ENCODE measurements at places on chromosomes 16 and 17.

DNA sequence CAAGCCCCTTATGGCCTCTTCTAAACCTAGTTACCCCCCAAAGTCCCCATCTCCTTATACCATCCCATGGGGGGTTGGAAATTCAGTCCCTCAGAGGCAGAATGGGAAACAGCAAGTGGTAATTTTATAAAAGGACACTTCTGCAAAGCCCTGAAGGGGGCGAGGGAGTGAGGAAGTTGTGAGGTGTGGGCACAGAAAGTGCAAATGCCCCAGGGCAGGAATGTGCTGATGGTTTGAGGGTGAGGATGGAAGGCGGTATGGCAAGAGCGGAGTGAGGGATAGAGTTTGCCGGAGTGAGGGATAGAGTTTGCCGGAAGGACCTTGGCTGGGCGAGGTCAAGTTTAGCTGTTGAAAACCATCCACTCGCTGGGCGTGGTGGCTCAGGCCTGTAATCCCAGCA is 52.7 kb downstream of the HAPSTR1 start:
- DNase-seq, result no peak

- no peak for DNase-seq
Measured at GRCh38 chr16:30766206-30766932, 4.2 kb downstream of the RNF40 start.

DNA sequence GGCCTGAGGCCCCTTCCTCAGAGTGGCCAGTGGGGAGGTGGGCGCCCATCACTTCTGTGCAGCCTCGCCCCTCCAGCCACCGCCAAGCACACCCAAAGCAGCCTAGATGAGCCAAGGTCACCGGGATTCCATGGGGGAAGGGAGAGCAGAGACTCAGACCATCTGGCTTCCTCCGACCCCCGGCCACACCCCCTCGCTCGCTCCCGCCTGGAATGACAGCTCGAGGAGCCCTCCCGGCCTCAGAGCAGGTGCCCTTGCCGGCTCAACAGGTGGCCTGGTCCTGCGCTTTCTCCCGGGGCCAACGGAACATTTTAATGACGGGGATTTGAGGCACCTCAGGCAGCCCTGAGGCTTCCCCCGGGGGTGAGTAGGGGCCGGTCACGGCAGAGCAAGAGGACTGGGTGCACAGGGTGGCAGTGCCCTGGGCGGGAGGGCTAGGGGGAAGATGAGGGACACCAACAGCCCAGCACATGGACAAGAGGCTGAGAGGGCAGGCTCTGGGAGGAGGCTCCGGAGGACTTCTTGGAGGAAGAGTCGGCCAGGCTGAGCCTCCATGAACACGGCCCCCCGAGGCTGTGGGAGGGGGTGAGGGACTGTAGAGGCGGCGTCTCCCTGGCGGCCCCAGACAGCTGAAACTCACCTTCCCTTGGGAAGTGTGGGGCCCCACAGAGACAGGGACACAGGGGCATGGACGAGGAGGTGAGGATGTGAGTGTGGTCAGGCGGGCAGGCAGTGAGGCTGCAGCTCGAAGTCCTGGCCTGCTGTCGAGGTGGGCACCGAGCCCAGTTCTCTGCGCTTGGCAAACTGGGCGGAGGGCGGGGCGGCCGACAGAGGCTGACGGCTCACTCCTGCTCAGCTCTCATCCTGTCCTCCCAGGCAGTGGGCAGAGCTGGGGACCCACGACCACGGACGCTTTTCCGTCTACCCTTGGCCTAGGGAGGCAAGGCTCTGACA is 12.5 kb upstream of the C1QTNF8 start:
- DNase-seq, result peak; percentile 40

DNA sequence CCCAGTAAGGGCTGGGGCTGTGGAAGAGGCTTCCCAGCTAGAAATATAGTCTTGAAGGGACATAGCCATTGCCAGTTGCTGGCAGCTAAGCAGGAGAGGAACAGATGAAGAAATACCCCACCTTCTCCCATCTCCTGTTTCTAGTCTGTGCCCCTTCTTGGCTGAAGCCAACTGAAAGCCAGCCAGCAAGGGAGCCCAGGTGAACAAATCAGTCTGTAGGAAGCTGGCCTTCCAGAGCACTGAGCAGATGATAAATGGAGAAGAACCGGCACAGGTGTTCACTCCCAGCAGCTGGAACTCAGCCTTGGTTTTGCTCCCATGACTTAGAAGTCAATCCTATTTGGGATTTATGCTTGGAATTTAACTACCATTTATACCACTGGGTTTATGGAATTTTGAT is 69.2 kb upstream of the DHX40 start:
- DNase-seq, result no peak

GRCh38 chr16:23859713-23860269 is 24.0 kb downstream of the PRKCB start:
- no peak for DNase-seq

DNA sequence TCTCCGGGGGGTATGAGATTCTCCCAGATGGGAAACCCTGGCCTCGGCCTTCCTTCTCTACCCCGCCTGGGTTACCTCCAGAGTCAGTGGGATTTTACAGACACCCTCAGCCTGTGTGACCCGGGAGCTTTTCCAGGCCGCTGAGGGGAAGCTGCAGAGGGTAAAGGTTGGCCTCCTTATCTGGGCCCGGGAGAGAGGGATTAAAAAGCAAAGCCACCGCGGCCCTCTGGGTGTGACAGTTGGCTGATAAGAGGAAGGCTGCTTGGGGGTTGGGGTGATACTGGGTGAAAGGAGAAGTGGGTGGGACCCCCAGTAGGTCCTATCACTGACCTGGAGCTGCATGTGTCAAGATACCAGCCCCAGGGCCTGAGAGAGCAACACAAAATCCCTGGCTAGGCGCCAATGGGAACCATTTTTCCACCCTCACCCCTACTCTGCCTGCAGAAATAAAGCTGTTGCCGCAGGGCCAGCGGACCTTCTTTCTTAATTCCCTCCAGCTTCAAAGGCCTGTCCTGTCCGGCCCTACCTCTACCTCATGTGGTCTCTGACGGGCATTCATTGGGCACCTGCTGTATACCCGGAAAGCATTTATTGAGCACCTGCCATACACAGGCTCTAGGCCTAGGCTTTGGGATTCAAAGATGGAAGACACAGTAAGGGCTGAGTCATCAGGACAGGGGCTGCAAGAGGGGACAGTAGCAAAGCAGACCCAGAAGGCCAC is 77.6 kb upstream of the GSE1 start:
- DNase-seq, result no peak

DNA sequence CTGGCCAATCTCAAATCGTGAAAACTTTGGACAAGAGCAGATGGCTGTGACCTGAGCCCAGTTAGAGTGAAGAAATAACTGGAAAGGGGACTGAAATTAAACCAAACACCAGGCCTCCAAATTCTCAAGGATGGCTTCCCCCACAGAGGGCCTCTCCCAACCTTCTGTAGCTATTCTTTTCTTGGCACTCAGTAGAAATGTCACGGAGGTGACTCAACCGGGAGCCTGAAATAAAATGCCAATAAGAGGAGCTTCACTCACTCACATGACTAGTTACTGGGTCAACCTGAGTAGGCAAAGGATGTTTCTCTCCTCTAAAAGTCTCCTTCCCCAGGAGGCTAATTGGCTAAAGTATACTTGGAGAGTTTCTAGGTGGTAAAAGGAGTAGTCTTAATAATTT is 230.7 kb downstream of the MAF start:
- DNase-seq, result no peak

- no peak for DNase-seq
Measured at GRCh38 chr16:2775765-2776499, 1.1 kb downstream of the ELOB start.

DNA sequence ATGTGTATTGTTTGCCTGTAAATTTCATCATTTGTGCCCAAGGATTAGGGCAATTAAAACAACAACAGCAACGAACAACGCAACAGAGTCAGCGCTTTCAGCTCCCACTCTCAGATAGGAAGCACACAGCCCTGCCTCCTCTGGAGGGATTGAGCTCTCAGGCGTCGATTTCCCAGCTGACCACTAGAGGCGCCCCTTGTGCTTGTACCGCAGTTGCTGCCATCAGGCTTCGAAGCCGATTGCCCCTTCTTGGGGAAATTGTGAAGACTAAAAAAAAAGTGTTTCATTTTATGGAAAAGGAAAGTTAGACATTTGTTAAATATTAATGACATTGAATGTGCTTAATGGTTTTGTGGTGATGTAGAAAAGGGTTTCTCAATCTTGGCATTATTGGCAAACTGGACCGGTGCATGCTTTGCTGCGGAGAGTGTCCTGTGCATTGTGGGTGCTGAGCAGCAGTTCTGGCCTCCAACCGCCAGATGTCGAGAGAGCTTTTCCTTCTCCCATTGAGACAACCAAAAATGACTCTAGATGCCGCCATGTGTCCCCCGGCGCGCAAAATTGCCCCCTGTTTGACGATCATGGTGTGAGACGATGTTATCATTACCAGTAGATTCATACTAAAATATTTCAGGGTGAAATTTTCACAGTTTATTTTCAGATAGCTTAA is 650.4 kb upstream of the RBFOX1 start:
- no peak for DNase-seq

- DNase-seq, result no peak
Measured at GRCh38 chr16:68385371-68385770, 62.9 kb downstream of the SMPD3 start.

DNA sequence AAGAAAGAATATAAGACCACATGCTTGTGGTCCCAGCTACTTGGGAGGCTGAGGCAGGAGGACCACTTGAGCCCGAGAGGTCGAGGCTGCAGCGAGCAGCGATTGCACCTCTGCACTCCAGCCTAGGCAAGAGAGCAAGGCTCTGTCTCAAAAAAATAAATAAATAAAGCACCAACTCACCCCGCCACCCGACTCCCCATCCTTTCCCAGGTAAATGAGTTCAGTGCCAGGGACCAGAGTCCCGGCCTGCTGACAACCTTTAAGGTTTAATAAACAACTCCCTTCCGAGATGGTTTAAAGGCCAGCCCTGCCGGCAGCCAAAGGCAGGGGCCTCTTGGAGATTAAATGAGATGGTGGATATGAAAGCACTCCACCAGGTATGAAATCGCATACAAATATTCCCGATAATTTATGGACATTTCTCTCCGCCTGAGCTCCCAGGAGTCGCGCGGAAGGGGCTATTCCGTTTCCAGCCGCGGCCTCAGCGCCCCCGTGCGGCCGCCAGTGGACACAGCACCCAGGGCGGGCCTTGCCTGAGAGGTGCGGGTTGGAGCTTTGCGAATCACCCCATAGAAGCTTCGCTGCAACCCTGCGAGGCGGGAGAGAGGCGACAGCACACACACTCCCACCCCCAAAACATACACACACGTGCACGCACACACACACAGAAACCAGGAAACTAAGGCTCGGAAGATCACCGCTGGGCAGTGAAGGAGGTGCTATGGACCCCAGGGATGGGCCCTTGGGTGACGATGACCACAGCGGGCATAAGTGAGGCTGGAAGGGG is 4.0 kb upstream of the RPL38 start:
- peak; percentile 54 for DNase-seq

- no peak for DNase-seq
Measured at GRCh38 chr17:56681561-56682266, 88.2 kb downstream of the NOG start.

GRCh38 chr17:61658183-61658582 is 67.2 kb upstream of the NACA2 start:
- DNase-seq, result no peak

DNA sequence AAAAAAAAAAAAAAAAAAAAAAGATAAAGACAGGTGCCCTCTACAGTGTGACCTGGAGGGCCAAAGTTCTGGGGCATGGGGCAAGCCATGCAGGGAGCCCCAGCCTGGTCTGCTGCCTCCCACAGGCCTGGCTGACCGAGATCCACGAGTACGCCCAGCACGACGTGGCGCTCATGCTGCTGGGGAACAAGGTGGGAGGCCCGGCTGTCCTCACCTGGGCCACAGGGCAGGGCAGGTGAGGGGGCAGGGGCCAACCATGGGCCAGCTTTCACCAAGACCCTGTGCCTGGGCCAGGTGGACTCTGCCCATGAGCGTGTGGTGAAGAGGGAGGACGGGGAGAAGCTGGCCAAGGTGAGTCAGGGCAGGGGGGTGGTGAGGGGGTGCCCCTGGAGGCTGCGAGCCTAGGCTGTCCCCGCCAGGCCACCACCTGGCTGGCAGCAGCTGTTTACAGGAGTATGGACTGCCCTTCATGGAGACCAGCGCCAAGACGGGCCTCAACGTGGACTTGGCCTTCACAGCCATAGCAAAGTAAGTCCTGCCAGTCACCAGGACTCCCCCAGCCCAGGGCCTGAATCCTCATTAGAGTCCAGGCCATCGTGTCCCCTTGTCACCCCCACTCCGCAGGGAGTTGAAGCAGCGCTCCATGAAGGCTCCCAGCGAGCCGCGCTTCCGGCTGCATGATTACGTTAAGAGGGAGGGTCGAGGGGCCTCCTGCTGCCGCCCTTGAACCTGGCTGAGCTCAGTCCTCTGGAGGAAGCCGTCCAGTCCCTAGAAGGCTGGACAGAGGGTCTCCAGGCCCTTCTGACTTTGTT is 2.7 kb upstream of the TRAF7 start:
- no peak for DNase-seq

DNA sequence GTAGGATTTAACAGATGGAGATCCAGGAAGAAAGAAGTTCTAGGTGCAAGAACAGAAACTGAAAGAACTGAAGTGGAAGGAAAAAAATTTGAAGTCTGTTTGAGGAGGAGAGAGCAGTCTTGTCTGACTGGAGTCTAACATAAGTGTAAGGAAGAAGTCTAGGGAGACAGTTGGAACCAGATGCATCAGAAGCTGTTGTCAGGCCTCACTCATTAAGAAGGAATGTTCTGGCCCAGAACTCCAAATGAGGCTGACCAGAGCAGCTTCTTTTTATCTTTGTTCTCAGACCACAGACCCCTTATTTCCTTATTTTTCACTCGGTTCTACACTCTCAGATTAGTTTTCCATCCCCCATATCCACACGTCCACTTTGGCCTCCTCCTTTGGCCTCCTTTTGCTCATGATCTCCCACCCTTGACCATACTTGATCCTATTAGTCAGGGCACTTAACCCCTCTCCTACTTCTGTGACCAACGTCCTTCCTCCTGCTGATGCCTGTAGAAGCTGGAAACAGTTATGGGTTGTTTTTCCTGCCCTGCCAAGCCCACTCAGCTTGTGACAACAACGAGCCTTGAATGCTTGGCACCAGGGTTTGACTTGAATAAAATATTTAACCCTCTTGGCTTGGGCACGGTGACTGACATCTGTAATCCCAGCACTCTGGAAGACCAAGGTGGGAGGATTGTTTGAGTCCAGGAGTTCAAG is 7.0 kb upstream of the MYH2 start:
- no peak for DNase-seq

DNA sequence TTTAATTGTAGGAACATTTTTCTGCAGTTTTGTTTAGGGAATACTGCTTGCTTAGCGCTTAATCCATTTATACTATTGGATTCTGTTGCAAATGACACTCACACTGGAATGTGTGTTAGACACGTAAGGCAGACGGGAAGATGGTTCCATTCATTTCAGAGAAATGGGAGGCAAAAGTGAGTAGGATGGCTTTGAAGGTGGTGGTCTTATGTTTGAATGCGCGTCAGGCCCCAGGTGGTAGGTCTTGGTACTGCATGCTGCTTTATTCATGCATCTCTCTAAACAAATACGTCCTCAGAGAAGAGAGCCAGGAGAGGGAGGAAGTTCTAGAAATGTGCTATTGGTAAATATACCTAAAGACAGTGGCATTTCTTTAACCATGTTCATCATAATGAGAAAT is 997.6 kb upstream of the RBFOX1 start:
- DNase-seq, result no peak
